Stimulated activated CD4-positive, alpha-beta T cell treated with anti-CD3 and anti-CD28 coated beads, Interleukin-1b, Interleukin-23, amount 100 ng/mL, for 1 hour (primary cell): ENCODE measurements at places on chromosomes 2 and 18.

DNA sequence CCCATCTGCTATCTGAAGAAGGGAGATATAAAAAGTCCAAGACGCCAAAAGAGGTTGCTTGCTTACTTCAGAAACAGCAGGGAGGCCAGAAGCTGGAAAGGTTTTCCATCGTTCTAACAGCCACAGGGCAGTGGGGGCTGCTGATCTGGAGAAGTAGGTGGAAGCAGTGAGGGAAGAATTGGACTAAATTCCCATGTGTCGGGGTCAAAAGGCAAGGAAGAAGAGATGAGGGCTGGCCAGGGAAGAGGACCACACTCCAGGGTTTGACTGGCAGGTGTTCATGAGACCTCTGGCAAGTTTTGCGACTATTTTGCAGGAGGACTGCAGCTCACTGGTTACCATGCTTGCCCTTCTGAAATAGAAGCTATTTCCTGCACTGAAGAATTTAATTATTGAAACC, 91.0 kb downstream of the SCG2 start:
- no peak for DNase-seq

GRCh38 chr2:111924617-111925107, 26.3 kb downstream of the MERTK start:
- no peak for DNase-seq

- no peak for DNase-seq
Measured at GRCh38 chr2:46286715-46287114, 10.5 kb upstream of the EPAS1 start.

DNA sequence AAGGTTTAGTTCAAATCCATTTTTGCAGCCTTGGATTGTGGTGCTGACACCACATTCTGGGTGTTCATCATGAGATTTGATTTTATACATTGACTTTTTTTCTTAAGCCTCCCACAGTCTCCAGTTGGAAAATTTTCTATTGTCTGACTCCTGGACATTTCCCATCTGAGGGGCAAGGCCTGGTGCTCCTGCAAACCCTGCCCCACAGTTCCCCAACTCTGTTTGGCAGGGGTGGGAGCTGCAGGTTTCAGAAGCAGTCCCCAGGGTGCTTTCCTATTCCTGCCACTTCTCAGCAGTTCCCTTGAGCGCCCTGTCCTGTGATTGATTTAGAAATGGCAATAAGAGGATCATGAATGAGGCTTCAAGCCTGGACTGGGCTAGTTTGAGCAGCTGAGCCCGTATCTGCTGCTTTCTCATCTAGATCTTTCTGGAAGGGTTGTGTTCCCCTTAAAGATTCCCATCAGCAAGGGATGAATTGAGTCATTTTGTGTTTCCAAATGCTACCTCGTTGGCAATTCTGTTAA, 77.0 kb downstream of the CIB4 start:
- no peak for DNase-seq

DNA sequence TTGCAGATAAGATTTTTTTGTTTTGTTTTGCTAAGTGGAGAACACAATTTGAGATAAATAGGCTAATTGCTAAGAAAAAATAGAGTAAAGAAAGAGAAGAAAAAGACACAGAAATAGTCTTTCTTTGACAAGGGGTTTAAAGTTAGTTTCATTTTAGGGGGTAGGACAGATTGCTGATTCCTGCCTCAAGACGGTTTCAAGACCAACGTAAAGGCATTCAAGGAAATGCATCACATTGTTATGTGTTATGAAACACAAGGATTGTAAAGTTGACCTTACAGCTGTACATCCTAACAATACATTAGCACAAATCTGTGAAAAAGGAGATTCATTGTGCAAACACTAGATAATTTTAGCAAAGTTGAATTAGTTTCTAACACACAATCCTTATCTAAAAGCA, 22.7 kb upstream of the ETAA1 start:
- no peak for DNase-seq

GRCh38 chr2:12734914-12735654, 18.3 kb downstream of the TRIB2 start:
- DNase-seq: no peak

DNA sequence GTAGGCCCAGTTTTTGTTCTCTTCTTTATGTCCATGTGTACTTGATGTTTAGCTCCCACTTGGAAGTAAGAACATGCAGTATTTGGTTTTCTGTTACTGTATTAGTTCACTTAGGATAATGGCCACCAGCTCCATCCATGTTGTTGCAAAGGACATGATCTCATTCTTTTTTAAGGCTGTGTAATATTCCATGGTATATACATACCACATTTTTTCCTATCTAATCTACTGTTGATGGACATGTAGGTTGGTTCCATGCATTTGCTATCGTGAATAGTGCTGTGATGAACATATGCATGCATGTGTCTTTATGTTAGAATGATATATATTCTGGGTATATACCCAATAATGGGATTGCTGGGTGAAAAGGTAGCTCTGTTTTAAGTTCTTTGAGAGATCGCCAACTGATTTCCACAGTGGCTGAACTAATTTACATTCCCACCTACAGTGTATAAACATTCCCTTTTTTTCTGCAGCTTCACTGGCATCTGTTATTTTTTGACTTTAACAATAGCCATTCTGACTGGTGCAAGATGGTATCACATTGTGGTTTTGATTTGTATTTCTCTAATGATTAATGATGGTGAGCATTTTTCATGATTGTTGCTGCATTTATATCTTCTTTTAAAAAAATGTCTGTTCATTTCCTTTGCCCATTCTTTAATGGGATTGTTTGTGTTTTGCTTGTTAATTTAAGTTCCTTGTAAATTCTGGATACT, 22.9 kb downstream of the LTBP1 start:
- DNase-seq: no peak

DNA sequence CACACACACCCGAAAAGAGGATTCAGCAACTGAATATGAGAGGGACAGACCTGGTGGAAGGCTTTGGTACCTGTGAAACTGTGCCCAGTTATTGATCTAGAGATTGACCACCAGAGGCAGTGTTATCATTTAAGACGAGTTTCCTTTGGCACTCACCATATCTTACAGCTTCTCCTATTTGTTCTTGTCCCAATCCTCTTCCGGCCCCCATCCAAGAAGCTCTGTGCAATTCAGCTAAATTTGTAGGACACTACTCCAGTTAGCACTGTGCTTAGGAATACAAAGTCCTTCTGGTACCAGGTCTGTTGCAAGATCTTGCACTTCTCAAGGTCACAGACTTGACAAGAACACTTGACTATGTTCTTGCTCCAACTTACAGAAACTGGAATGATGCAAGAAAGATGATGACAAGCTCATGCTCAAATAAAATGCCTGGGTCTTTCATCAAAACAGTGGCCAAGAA, 177.7 kb downstream of the TMEM247 start:
- no peak for DNase-seq

GRCh38 chr2:52429171-52429570, 1338.4 kb upstream of the CHAC2 start:
- DNase-seq: no peak

GRCh38 chr2:24354957-24355356, 5.4 kb downstream of the ITSN2 start:
- DNase-seq: no peak

GRCh38 chr18:33577685-33578517, at the start of gene ASXL3:
Gene ASXL3, plus strand, starts transcription at chr18:33578219. Its CDS starts 413 bp downstream, at chr18:33578632.
- no peak for DNase-seq

- no peak for DNase-seq
Measured at GRCh38 chr18:27057519-27058234, 127.4 kb downstream of the CHST9 start.

DNA sequence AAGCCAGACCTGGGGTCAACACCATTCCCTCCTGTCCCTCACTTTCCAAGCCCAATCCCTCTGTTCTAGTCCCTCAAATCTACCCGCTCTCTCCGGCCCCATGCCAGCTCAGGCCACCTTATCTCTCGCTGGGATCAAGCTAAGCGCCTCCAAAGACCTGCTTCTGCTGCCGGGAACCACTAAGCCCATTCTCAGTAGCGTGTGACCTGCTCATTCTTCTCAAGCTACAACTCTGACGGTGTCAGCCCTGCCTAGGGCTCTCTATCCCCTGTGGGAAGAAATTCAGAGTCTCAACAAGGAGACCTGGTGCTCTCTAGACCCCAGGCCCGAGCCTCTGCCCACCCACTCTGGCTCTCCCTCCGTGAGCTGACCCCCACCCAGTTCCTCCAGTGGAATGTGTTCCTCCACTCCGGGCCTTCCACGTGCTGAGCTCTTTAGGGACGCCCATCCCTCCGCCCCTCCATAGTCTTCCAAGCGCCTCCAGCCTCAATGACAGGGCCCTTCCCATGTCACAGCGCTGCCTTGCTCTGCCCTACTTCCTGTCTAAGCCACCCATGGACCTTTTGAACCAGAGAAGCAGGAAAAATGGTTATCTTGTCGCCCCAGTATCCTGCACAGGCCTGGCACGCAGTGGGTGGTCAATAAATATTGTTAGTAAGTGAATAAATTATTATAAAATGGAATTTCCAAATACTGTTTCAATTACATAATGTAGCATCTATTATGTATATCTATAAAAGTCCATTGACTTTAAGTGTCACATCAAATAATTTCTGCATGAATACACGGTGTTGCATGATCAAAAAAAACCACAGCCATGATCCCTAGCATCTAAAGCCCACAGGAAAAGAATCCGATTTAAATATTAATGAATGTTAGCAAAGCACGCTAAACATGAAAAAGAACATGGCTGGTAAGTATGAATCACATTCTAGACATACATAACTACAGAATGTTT, 127.6 kb downstream of the ZNF516 start:
- no peak for DNase-seq

GRCh38 chr2:189865826-189866225, 81.6 kb downstream of the PMS1 start:
- no peak for DNase-seq

- no peak for DNase-seq
Measured at GRCh38 chr18:77168811-77169311, 36.3 kb upstream of the MBP start.

DNA sequence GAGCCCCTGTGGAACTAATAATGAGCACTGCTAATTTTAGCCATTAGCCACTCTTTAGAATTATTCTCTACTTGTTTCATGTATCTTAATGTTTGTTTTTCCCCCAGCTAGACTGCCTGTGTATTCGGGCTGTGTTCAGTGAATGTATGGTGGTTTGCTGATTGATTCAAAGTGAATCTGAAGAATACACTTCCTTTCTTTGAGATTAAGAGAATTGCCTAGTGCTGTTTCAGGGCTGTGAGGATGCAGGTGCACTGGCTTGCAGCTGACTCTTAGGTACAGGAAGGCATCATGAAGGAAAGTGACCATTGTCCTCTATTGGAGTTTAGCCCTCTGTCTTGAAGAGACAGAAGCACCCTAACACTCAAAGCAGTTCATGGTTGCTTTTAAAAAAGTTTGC, 138.7 kb downstream of the CERS6 start:
- no peak for DNase-seq

- no peak for DNase-seq
Measured at GRCh38 chr2:12750166-12750905, 33.6 kb downstream of the TRIB2 start.

GRCh38 chr2:149271575-149271974, 58.8 kb upstream of the LYPD6 start:
- DNase-seq: no peak

DNA sequence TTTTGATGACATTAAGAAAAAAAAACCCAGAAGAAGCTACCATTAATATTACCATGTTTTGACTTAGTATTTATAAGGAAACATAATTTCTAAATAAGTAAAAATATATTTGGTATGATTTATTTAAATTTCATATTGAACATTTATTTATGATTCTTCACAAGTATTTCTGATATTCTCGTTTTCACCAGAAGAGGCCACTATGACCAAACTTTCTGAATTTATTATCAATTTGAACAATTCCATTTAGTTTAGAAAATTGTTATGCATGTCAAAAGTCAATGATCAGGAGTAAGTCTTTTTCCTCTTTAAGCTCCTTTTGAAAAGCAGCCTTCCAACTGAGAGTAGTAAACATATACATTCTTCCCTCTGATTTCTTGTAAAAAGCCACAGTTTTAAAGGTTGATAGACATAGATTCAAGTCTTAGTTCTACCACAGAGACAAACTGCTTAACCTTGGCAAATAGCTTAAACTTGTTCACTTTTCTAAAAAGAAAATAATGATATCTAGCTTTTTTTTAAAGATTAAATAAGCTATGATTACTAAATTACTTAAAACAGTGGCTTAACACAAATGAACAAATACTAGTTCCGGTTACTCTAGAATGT, 329.9 kb downstream of the TRIB2 start:
- DNase-seq: no peak

GRCh38 chr2:28801726-28802125, 8.9 kb upstream of the SPDYA start:
- DNase-seq: no peak

- no peak for DNase-seq
Measured at GRCh38 chr2:157363612-157364101, 38.0 kb upstream of the ERMN start.

DNA sequence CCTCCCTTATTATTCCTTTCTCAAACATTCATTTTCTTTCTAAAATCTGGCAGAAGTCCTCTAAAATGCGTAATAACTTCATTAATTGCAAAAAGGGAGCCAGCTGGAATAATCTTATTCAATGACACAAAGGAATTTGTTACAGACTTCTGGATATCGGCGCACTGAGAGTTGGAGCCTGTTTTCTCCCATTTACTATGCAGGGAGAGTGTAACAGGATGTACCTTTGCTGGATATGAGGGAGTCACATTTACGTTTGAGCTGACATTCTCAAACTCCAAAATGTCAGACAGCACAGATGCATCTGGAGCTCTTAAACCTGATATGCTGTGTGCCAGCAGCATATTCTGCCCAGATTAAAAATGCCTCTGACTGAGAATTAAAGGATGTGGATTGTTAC, 275.3 kb downstream of the TMX3 start:
- DNase-seq: no peak

DNA sequence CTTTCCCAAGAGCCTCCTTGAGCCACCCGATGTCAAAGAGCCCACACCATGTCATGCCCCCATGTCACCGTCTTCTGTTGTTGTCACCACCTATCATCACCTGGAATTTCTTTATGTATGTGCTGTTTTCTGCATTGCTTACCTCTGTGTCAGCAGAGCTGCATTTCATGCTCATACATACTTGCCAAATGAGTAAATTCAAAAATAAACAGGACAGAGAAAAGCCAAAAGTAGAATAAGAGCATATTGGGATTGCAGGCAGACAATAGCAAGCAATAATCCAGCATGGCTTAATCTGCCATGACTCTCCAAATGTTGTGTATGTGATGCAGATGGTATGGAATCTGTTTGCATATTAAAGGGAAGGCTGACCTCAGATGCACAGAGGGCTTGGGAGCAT, 15.3 kb upstream of the RGPD4 start:
- no peak for DNase-seq

GRCh38 chr2:186841940-186842339, 7.0 kb downstream of the ZSWIM2 start:
- DNase-seq: no peak
